Effector memory CD4-positive, alpha-beta T cell (primary cell): ENCODE measurements at places on chromosomes 2 and 18.

- no peak for DNase-seq
Measured at GRCh38 chr2:187377340-187377739, 70.7 kb downstream of the CALCRL start.

- DNase-seq: no peak
Measured at GRCh38 chr2:184049566-184049965, 548.8 kb upstream of the ZNF804A start.

GRCh38 chr18:67742954-67743353 lies 226.4 kb upstream of the DSEL start:
- DNase-seq: no peak

DNA sequence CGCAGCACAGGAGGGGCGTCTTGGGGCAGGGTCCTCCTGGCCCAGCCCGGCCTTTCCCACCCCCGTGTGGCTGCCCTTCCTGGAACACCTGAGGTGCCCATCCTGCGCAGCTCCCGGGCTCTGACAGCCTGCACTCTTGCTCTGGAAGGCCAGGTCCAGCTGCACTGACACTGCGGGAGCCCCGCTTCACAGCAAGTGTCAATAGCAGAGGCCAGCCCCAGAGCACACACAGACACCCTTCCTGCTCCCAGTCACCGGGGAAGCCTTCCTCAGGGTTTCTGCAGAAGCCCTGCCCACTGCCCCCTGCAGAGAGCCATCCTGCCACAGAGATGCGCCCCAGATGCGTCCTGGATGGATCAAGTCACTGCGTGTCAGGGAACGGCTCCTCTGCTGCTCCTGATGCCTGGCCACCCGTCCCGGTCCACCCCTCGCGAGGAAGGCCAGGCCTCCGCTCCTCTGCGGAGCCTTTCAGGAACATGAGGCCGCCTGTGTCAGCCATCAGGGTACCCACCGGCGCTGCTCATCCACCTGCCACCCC lies 519.2 kb upstream of the MYT1L start:
- no peak for DNase-seq

DNA sequence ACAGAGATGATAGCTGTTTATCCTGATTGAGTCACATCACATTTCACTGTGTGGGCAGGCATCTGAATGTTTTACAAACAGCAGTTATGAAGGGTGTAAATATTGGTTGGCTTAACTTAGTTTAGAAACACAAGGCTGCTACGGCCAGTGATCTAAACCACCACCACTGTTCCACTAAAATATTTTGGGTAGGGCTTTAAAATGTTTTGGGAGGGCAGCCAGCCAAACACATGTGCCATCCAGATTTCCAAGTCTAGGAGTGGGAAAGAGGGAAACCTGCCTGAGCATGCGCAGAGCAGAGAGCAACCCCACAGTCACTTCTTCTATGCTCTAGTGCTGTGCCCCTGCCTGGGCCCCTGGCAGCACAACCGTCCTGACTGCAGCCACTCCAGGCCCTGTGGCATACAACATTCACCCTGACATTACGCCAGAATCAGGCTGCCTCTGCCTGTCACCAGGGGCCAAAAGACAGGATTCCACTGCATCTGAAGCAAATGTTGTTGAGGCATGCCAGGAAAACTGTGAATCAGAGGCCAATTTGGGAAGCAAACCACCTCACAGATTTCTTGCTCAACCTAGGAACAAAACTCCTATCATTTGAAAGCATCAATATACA lies 74.8 kb upstream of the COL5A2 start:
- no peak for DNase-seq

DNA sequence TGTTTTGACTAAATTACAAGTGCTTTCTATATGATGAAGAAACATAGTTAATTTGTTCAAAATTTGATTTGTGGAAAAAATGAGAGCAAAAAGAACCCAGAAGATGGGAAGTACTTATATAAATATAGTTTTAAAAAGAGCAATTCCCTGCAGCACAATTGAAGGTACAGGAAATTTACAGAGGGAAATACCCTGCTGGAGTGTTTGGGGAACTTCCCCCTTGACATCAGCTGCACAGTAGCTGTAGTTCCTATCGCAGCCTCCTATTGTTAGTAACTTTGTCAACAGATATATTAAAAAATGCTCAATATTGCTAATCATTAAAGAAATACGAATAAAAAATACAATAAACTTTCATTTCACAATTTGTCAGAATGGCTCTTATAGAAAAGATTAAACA lies 1118.8 kb upstream of the ZEB2 start:
- DNase-seq: no peak

GRCh38 chr18:2240311-2240705 lies 331.0 kb downstream of the METTL4 start:
- no peak for DNase-seq

DNA sequence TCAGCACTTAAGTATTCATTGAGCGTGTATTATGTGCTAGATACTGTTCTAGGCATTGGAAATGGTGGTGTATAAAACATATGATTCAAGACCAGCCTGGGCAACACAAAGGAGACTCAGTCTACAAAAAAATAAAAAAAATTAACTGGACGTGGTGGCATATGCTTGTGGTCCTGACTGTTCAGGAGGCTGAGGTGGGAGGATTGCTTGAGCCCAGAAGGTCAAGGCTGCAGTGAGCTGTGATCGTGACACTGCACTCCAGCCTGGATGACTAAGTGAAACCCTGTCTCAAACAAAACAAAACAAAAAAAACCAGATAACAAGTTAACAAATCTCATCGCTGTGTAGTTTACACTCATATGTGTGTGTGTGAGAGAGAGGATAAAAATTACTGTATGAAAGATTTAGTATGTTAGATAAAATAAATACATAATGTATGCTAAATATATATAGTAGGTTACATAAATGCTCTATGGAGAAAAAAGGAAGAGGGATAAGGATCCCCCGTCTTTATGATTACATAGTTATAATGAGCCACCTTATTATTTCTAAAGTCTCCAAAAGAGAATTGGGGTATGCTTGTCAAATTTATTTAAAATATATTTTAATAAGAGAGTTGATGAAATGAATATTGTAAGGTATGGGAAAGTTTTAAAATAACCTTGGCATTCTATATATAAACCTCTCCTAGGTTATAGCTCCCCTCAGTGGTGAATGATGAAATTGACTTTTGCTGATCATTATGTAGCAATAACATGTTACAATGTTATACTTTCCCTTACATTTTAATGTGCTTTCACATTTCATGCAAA lies 69.2 kb downstream of the EHBP1 start:
- DNase-seq: no peak

DNA sequence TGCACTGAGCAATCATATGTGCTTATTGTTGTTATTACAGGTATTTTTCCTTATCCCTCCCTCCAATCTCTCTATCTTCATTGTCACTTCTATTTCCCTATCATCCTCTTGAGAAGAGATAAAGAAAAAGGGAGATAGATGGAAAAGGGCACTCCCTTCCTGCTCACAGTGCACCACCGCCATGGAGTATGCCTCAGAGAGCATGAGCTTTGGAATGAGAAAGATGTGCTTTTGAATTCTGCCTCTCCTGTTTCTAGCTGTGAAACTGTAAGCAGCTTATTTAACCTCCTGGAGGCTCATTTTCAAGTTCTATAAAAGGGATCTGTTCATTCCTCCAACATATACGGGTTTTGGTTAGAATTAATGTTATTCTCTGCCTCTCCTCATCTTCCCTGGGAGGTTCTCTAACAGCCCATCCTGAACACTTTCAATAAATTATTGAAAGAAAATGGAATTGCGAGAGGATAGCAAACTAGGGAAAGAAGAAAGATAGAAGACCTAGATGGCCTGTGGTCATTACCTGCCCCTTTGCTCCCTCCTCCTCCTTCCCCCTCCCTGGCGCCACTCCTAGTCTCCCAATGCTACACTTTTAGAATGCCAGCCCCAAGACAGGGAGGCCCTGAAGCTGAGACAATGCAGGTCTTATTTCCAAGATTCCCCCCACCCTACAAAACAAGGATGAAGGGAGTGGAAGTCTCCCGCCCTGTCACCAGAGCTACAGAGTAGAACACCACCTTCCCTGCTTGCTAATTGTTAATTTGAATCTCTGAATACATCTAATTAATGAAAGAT lies 37.8 kb downstream of the FIGN start:
- no peak for DNase-seq

GRCh38 chr2:60496956-60497355 lies 56.5 kb downstream of the BCL11A start:
- no peak for DNase-seq

DNA sequence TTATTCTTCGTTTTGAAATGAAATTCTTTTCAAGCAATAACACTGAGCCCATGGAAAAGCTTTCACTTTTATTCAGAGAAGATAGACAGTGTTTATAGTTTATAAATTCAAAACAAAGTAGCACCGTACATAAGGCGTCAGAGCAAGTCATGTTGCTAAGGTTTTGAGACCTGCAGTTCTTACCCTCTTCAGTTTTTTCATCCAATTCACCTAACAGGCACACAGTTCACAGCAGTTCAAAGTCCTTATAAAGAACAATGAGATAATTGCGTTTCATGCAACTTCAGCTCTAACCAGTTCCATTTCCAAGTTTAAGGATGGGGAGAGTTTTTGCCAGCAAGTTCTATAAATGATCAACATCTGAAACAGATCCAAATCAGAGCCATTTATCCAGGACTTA lies 96.7 kb downstream of the ARHGAP15 start:
- no peak for DNase-seq

- DNase-seq: no peak
Measured at GRCh38 chr18:23995180-23995579, 19.4 kb upstream of the TTC39C start.

DNA sequence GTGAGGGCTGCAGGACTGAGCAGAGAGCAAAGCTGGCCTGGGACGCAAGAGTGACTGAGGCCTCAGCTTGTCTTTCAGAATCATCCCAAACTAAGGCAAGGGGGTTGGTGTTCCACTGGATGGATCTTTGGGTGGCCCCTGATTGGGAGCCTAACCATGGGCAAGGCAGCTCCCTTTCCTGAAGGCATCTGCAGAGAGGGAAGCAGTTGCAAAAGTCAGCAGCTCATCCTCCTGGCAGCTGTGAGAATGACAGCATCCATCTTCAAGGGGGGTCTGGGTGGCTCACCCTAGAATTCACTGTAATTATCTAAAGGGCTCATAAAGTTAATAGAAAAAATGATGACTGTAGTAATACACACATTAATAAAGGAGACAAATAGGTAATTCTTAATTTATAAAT lies 46.5 kb upstream of the RAB31 start:
- DNase-seq: no peak

GRCh38 chr2:105904938-105905337 lies 160.2 kb downstream of the NCK2 start:
- DNase-seq: no peak

GRCh38 chr2:61411109-61411508 lies 59.8 kb downstream of the USP34 start:
- DNase-seq: no peak

DNA sequence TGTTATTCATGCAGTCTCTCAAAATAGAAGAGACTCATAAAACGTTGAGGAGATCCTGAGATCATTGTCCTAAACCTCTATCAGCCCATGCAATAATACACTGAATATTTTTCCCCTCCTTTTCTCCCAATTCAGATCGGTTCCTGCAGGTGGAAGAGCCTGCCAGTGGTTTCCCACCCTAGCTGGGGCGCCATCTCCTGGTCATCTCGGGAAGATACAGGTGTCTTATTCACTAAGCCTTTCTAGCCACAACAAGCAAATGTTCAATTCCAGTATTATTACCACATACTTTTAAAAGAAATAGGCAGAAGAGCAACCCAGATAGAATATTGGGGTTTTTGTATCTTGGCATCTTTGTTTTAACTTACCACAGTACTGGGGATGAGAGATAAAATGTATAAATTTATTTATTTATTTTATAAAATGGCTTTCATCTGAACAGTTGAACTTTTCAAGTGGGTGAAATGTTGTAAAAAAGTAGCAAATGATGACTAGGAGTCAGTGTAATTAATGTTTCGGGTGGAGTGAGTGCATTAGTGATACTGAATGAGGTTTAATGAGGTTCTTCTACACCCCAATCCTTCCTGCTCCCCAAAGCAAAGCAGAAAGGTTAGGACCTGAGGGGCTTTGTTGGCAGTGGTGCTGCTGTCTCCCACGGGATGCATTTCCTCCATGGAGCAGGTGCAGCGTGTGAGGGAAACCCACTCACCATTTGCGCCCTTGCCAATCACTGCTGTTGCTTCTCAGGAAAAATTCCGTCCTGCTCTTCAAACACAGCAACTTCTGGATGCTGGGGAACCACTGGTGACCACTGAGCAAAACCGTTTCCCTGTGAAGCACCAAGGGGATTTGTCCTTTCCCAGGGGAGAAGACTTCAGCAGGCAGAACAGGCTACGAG lies 147.1 kb upstream of the FHL2 start:
- DNase-seq: peak; percentile 50

- DNase-seq: no peak
Measured at GRCh38 chr2:76809136-76809535, 713.0 kb downstream of the LRRTM4 start.

GRCh38 chr2:218381916-218382366 lies at the start of gene SLC11A1:
TSS of gene SLC11A1 (plus strand) at chr2:218382273. CDS start at chr2:218382369, 96 bp downstream.
- DNase-seq: no peak

GRCh38 chr18:10822456-10822855 lies 296.6 kb downstream of the NAPG start:
- no peak for DNase-seq

DNA sequence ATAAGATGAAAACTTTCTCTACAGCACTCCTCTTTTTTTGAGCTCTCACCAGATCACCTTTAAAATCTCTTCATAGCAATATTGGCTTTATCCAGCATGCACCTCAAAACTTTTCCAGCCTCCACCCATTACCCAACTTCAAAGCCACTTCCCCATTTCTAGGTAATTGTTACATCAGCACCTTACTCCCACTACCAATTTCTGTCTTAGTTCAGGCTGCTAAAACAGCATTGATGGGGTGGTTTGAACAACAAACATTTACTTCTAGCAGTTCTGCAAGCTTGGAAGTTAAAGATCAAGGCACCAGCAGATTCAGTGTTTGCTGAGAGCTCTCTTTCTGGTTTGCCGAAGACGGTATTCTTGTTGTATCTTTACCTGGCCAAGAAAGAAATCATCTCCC lies 114.0 kb upstream of the SLC39A10 start:
- DNase-seq: no peak

- DNase-seq: no peak
Measured at GRCh38 chr2:237961637-237962036, 5.2 kb upstream of the UBE2F start.

DNA sequence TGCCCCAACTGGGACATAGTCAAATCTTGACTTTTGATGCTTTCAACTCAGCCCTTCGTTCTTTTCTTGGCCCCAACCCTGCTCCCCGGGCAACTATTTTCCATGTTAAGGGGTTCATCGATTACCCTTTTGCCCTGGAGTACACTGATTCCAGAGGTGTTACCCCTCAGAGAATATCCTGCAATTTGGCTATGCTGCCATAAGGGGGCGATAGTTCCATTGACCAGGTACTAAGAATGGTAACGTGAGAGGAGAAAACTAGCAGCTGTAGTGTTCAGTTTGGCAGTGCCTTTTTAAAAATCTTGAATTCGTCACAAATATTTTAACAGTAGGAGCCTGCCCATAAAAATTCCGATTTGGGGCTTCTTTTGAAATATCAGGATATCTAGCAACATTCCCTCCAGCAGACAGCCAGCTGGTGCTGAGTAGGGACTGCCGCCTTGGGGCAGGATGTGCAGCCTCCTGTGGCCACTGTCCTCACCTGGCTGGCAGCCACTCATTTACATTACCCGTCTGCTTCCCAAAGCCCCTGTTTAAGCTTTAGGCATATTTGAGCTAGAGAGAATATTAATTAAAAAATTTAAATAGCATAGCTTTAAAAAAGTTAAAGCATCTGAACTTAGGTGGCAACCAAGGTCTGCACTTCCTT lies 146.3 kb upstream of the SKOR2 start:
- DNase-seq: no peak
